Activated T-helper 1 cell treated with anti-CD3 and anti-CD28 coated beads, Interleukin-2, amount 50 U/mL, for 16 hours (primary cell): ENCODE measurements at places on chromosomes 11 and 22.

DNA sequence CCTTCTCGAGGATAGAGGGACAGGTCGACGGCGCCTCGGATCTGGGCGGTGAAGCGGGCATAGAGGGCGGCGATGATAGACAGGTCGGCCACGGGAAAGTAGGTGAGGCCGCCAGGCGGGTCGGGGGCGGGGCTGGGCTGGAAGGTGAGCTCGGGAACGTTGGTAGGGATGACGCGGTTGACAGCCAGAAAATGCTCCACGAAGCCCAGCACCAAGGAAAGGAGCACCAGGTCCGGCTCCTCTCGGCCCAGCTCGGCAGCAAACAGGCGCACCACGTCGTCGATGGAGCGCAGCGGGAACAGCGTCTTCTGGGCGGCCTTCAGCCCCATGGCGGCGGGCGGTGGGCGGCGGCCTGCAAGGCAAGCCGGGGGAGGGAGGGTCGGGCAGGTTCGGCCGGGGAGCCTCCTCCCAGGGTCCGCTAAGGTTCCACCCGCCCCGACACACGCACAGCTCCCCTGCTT, 540 bp downstream of the MEN1 start:
- no peak for DNase-seq

GRCh38 chr11:57294225-57295131, 30.3 kb downstream of the TNKS1BP1 start:
- DNase-seq: no peak

DNA sequence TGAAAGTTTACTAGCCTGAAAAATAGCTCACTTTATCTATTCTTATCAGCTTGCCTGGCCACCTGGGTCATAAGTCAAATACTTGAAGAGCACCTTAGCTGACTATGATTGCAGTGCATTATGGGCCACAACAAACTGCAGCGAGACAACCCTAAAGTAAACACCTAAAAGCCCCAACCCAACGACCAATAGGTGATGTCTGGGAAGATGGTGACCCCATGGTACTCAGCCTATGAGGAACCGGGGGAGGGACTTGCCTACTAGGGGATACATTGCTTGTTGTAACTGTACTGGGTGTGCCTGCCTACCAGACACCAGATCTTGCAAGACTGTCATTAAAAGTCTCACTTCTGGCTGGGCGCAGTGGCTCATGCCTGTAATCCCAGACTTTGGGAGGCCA, 35.6 kb upstream of the APOBEC3A start:
- no peak for DNase-seq

- no peak for DNase-seq
Measured at GRCh38 chr11:86718521-86718920, 46.1 kb upstream of the ME3 start.

DNA sequence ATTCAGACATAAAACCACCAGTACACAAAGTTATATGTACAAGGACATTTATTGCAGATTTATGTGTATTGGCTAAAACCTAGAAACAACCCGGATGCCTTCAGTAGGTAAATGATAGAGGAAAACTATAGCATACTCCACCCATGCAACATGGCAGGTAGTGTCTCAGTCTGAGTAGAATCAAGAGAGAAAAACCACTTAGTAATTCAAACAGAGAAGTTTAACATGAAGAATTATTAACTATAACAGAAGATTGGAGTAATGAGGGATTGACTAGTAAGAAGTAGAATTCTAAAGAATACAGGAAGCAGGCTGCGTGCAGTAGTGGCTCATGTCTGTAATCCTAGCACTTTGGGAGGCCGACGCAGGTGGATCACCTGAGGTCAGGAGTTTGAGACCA, 16.2 kb upstream of the SPTY2D1 start:
- no peak for DNase-seq

DNA sequence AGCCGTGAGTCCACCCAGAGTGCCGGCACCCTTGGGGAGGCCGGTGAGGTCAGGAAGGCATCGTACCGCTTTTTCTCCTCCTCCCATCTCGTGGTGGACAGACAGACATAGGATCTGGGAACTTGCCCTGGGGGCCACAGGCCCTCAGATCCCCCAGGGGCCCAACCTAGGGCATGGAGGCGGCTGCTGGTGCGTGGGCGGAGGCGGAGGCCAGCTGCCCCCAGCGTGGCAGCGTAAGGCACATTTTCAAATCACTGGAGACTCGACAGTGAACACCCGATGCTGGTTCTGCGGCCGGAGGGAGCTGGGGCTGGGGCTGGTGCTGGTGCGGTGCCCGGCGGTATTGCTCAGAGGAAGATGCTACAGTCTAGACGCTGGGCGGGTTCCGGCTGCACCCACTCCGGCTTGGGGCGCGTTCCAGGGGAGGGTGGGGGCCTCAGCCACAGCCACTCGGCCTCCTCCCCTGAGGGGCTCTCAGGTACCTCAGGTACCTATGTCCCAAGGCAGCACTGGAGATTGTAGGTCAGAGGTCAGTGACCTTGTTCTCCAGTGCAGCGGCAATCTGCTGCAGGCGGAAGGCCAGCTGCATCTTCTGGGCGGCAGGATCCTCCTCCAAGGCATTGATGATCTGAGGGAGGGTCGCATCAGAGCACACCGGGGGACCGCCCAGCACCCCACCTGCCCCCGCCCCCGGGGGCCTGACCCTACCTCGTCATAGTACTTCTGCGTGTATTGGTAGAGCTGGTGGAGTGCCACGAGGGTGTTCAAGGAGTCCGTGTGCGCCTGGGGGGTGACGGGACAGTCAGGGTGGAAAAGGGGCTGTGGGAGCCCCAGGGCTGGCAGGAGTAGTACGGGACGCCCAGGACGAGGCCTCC, 5.2 kb upstream of the MAPK11 start:
- DNase-seq: no peak

- DNase-seq: no peak
Measured at GRCh38 chr22:29695129-29695926, 24.5 kb upstream of the CABP7 start.

- no peak for DNase-seq
Measured at GRCh38 chr22:28798810-28799605, 1.4 kb downstream of the XBP1 start.

- DNase-seq: no peak
Measured at GRCh38 chr11:12680246-12680939, 6.2 kb downstream of the TEAD1 start.

DNA sequence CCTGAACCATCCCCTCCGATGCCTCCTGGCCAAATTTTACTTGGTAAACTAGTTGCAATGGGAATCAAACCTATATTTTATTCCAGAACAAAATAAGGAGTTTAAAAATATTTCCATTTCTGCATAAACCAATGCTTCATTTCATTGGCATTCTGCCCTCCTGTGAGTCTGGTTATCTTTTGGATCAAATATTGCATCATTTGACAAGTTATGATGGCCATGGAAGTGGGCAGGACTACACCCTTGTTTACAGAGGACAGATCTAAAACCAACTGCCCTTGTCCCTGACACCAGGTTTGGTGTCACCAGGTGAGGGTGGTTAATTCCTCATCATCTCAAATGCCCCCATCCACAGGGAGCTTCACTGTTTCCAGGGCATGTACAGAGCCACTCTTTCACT, 28.2 kb upstream of the E2F8 start:
- no peak for DNase-seq

GRCh38 chr11:67253872-67254624, 12.2 kb upstream of the GRK2 start:
- no peak for DNase-seq

GRCh38 chr11:35814081-35814695, 129.7 kb upstream of the LDLRAD3 start:
- DNase-seq: no peak
